ENCODE measurements at places on chromosomes 1 and 21.

DNA sequence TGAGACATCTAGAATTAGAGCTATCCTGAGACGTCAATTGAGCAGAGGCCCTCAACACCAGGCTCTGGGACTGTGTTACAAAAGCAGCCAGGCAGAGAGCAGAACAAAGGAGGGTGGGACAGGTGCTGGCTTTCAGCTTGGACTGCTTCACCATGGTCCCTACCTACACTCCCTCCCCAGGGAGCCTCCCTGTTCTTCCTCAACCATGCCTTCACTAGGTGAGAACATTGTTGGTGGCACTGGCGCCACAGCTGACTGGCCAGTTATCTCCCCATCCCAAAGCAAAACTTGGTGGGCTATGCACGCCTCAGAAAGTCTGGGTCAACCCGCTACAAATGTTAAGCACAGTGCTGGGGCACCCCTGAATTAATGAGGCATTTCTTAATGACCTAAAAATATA is 87.8 kb downstream of the NMNAT2 start:
- DNase-seq: no peak

- no peak for DNase-seq
These were observed 11.5 kb upstream of the SRP9 start for GRCh38 chr1:225765982-225766674.

DNA sequence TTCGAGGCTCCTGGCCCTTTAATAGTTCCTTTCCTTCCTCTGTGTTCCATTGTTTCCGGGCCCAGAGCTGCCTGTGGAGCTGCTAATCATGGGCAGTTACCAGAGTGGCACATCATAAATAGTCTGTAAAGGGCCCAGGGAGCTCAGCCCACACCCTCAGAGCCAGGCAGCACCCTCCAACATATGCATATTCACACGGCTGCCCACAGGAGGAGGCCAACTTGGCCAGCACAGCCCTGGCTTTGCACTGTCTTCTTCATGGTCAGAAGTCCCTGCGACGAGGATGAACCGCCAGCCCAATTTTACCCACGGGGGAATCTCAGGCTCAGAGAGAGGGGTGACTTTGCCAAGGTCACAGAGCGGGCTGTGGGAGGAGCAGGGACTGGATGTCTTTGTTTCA is 172.5 kb downstream of the TRABD2B start:
- no peak for DNase-seq

GRCh38 chr1:204735042-204735441 is 49.5 kb upstream of the LRRN2 start:
- DNase-seq: no peak

DNA sequence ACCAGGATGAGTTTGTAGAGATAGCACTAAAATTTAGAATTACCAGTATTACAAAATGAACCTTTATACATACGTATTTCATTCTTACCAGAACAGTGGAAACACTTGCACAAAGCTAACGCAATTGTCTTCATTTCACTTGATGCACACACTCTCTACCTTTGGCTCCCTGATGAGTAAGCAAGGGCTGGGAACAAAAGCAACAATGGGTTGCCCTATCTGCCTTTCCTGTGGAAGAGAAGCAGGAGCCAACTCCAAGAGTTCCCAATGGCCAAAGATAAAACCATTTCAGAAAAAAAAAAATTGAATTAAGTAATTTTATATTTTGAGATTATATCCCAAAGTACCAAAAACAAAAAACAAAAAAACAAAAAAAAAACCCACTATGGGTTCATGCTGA is 344.1 kb upstream of the GREM2 start:
- no peak for DNase-seq

DNA sequence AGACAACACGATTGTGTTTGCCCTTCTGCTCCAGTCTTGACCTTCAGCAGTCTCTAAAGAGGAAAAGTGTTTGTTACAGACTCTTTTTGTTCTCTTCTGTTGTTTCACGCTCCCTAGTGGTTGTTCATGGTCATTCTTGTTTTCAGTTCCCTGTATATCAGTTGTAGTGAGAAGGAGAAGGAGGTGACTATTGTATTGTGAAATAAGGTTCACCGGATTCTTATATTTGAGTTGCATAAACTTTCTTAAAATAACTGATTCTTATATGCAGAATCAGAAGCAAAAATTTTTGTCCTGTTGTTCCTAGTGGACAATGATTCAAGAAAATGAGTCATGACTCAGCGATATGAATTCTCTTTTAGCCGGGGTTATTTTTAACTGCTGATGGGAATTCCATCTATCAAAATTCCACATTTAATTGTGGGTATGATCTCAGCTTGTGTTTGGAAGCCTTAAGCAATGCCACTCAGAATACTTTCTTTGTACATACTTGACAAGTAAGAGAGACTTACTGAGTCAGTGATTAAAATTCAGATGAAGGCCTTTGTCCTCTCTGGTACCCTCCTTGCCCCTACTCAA is 152.2 kb downstream of the CLEC20A start:
- no peak for DNase-seq

GRCh38 chr1:150089846-150090520 is 22.4 kb downstream of the VPS45 start:
- no peak for DNase-seq

DNA sequence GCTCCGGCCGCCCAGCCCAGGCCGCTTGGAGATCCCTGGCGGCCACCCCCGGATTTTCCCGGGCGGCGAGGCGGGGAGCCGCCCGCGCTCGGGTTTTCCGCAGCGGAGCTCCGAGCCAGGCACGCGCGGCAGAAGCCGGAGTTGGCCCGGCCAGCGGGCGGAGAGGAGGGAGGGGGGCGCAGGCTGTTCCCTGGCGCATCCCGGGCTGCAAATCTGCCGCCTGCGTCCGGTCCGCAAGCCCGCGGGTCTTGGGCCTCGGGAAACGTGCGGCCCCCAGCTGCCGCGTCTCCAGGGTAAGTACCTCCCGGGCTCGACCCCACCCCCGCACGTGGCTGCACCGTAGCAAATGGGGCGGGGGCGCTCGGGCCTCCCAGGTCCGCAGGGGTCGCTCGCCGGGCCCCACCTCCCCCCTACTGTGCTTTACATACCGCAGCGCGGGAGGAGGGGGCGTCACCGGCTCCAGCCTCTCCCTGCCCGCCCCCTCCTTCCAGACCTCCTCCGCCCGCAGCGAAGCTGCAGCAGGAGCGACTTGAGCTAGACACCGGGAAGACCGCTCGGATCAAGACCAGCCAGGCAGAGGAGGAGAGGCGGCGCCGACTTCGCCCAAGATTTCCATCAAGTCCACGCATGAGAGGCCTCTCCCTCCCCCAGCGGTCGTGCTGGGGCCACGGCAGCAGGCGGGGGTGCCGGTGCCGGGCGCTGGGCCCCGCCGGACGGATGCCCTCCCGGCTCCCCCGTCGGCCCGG is 1.6 kb downstream of the TMEM200B start:
- no peak for DNase-seq

DNA sequence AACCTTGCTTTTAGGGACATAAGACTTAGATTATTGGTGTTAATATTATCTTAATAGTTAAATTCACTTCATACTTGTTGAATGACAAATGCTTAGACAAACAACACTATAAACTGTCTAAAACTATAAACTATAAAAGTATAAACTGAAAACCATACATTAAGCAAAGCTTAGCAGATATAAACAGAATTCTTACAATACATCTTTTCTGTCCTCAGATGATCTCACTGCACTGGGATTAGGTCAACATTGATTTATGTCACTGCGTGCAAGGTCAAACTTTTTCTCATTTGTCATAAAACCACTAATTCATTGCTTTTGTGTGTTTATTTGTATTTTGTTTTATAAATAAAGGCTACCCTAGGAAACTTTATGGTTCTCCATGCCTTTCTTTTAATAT is 1491.8 kb downstream of the NCAM2 start:
- no peak for DNase-seq

DNA sequence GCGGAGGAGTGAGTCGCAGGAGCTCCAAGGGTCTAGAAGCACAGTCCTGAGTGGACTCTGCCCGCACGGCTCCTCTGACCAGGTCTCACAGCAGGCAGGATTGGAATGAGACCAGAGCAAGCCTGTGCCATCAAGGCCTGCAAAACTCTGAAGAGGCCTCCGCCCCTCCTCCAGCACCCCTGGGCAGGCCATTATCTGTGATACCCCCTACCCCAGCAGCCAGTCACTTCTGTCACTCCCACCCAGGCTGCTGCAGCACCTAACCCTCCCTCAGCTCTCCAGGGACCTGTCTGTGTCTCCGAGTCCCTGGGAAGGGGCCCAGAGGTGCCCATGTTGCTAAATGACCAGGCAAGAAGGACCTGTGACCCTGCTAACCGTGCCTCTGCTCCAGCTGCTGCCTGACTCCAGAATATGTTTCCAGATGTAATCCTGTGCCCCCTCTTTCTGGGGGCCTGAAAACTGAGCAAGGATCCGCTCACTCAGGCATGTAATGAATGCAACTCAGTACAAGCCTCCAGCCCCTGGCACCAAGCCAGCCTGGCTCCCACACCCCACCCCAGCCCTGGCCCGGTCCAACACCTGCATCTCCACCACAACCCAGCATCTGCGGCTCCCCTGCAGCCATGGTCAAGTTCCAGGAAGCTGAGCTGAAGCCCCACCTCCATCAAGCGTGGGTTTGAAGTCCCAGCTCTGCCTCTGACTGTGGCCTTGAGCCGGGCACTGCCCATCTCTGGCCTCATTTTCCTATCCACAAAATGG is 22.1 kb upstream of the COL16A1 start:
- DNase-seq: no peak

DNA sequence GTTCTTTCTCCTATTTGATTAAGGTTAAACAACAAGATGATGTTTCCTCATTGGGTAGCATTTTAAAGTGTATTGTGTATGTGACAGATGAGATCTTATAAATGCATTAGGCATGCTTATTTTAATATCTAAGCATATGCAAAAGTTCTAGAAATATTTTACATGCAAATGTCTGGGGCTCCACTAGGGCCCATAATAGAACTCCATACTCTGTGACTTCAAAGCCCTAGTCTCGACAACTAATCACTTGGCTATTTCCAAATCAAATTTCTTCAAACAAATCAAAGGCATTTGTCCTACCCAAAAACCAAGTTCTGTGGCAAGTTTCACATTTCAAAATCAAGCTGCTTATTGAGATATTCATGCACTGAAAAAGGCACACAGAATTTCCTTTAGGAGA is 385.6 kb upstream of the ST6GALNAC5 start:
- no peak for DNase-seq

DNA sequence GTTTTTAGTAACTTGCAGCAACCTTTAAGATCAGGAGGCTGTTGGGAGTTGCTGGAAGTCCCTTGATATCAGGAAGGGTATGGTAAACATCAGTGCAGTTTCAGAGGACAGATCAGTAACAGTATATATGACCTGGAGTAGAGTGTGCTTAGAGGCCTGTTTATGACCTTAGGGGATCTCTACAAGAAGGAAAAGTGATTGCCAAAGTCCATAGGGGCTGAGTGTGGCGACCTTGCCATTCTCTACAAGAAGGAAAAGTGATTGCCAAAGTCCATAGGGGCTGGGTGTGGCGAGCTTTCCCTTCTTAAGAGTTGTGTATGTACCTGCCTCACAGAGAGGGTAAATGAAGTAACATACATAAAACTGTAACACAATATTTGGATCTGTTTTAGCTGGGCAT is 28.5 kb upstream of the AXDND1 start:
- no peak for DNase-seq

DNA sequence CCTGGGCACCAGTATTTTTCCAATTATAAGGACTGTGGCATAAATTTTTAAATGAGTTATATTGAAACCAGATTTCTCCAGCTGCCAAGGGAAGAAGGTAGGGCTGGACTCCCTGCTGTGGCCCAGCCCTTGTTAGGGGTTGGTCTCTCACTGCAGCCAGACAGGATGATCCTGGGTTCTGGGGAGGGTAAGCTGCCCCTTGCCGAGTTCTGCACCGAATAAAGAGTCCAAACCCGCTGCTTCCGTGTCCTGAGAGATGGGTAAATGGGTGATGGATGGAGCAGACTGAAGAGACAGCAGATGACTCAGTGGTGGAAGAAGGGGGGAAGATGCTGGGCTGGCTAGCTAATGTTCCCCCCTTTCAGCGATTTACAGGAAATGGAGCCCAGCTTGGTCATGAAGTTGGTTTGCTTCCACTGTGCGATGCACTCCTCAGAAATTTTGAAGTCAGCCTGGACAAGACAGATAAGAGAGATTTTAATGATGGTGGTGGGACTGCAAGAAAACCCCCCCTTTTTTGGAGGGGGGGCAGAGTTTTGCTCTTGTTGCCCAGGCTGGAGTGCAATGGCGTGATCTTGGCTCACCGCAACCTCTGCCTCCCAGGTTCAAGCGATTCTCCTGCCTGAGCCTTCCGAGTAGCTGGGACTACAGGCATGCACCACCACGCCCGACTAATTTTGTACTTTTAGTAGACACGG is 41.4 kb downstream of the YARS1 start:
- DNase-seq: no peak

DNA sequence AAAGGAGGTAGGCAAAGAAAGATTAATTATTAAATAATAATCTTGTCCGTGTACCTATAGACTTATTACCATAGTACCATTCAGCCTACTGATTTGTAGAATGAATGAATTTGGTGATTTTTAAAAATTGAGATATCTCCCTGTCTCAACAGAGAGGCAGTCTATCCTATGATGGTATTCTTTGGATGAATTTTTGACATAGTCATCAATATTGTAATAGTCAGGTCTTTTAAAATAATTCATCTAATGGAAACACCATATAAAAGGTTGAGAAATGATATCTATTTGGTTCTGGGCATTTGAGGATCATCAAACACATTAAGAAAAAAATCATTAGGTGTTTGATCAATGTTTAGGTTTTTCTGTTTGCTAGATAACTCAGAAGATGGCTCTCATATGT is 35.6 kb upstream of the MAB21L3 start:
- no peak for DNase-seq

DNA sequence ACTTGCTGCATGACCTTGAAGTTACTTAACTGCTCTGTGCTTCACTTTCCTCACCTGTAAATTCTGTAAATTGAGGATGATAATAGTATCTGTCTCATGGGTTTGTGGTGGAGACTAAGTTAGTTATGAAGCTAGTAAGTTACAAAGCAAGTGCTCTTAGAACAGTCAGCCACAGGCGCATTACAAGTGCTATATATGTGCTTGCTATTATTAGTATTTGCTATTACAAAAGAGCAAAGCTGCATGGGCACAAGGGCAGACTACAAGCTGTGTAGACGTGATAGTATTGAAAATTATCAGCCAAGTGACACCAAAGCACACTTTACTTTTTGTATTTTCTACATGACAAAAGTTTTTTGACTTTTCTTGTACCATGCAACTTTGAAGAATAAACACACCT is 150.9 kb upstream of the CTTNBP2NL start:
- DNase-seq: no peak

DNA sequence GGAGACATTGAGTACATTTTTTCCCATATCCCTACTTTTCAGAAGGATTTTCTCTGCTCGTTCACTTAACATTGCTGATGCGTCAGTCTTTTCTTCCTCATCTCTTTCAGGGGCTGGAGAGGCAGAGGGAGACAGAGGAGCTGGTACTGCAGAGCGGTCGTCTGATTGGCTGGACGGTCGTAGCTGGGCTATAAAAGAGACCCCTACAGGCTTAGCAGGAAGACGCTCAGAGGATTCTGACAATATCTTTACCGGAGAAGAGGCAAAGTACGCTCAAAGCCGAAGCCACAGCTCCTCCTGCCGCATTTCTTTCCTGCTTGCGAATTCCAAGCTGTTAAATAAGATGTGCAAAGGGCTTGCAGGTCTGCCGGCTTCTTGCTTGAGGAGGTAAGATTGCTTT is at the start of gene RGS4:
TSS of gene RGS4 (plus strand) at position 220 of the 400 bp plus-strand sequence. CDS start at position 344, 124 bp downstream.
- no peak for DNase-seq

GRCh38 chr1:41294216-41294615 is 52.1 kb upstream of the SCMH1 start:
- no peak for DNase-seq
